ENCODE measurements at places on chromosomes 16 and 17.

DNA sequence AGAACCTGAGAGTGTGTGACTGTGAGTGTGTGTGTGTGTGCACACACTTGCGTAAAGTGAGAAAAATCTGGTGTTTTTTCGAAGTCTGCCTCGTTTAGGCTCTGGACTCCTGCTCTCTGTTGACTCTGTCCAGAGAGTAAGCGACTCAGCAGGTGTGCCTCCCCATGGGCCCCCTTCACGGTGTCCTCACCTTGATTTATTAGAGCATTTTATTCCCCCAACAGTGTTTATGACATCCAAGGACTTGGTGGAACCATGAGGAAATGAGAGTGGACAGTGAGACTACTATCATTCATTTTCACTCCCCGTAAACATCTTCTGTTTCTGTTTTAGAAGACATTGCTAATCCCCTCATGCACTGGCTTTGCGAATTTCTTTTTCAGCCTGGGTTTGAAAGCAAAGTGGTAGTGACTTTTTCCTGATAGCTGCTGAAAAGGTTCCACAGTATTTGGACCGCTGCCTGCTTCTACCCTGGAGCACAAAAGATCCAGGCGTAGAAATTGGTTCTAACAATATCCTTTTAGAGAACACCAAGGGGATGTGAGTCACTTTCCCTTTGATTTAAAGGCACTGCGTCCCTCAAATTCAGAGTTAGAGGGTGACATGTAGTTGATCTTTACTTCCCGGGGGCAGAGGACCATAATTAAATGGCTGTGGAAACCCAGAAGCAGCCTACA, 218.2 kb downstream of the WWOX start:
- no peak for DNase-seq

DNA sequence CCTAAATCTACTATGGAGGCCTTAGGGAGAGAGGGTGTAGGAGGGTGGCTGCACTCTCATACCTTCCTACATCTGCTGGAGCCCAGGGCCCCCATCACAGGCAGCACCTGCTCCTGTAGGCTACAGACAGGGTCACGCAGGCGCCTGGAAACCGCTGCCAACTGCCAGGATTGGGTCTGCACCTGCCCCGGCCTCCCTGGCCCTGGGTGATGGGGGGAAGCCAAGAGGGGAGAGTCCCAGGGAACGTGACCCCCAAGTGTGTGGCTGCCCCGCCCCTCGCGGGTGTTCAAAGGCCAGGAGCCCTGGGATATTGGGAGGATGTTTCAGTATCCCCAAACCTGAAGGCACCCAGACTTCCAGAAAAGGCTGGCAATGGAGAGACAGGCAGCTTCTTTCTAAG, 5.6 kb upstream of the TEX19 start:
- no peak for DNase-seq

GRCh38 chr17:72635034-72635635, 457.4 kb downstream of the SLC39A11 start:
- no peak for DNase-seq

- no peak for DNase-seq
Observed at GRCh38 chr16:27993587-27993986, 69.9 kb downstream of the GSG1L start.

DNA sequence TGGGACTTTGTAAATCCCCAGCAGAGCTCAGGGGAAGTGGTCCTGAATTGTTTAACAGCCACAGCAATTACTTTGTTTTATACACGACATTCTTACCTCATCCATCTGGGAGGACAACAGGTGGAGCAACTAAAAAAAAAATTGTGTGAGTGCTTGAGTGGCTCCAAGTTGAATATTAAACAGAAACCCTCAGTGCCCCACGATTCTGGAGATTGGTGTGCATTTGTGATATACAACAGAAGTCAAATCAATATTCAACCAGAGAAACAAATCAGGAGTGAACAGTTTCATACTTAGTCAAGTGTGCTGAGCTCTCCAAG, 204.8 kb downstream of the HAPSTR1 start:
- no peak for DNase-seq

DNA sequence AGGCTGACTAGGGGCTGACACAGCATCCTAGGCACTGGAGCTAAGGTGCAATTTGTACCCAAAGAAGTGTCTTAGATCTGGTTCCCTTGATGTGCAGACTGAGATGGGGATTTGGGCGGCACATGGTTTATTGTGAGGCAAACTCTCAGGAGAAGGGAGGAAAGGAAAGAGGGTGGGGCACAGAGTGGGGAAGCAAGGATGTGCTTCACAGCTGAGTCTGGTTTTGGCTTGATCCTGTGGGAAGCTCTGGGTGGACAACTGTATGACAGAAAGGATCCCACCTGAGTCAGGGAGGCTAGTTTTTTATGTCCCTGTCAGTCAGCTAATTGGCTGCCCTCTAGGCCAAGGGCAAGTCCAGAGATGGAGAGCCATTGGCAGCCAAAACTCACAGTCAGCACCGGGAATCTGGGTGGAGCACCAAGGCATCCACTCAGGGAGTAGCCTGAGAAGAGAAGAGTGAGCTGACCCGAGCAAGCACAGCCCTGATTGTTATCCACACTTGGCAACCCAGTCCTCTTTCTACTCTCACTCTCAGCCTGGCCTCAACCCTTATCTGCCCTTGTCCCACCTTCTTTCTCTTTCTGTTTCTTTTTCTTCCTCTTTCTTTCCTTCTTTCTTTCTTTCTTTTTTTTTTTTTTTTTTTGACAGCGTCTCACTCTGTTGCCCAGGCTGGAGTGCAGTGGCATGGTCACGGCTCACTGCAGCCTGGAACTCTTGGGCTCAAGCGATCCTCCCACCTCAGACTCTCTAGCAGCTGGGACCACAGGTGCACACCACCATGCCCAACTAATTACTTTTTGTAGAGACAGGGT, 12.0 kb downstream of the ARL4D start:
- no peak for DNase-seq

Measured in eye (tissue), 1 donor.